NCI-H460 (cell line): ENCODE measurements at places on chromosomes 2 and 18.

- DNase-seq, result peak; percentile 23
Measured at GRCh38 chr2:61135510-61135909, 26.5 kb upstream of the C2orf74 start.

DNA sequence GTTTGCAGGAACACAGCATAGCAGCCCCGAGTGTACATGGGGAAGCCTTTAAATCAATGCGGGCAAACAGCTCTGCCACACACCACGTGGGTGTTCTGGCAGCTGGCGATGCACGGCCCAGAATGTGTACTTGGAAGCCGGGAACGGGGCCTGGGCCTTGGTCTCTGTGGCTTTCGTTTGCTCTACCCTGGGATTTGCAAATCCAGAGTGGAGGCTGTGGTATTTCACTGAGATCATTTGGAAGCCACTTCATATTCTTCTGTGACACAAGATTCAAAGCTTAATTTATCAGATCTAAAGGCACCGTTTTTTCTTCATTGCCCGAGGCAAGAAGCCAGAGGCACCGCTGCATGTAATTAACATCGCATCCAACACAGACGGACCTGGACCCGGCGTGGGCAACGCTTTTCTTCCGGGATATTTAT, 246.3 kb upstream of the MYT1L start:
- no peak for DNase-seq

- DNase-seq, result no peak
Measured at GRCh38 chr18:24170360-24170759, 31.5 kb downstream of the CABYR start.

DNA sequence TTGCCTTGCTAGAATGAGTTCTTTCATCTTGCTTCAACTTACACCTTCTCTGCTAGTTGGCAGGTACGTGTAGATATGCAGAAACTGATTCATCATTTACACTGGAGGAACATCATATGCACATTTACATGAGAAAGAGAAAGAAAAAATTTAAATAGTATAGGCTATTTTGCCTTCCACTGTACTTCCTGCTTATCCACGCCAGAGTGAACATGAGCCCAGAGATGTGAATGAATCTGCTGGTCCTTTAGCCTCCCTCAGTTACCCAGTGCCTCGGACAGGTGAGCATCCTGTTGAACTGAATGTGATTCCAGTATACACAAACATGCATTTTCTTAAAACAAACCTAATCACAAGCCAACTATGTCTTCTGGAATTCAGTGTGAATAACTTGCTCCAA, 83.6 kb downstream of the SESTD1 start:
- no peak for DNase-seq

GRCh38 chr2:17495590-17495989, 22.6 kb downstream of the RAD51AP2 start:
- DNase-seq, result no peak

DNA sequence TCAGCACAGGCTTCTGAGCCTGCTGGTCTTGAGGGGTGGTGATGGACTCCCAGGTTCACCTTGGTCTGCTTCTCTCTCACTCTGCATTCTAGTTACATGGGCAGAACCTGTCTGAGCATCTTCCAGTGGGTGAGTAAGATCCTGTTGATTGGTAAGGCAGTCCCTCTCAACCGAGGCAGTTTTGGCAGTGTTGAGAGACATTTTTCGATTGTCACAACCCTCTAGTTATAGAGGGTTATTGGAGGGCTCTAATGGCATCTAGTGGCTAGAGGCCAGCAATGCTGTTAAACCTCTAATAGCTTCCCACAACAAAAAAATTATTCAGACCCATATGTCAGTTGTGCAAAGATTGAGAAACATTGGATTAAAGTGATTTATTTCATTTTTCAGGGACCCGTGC, 9.3 kb upstream of the MGAT5 start:
- no peak for DNase-seq
